ENCODE measurements at places on chromosomes 11 and 22.
A peak's percentile ranks its signal among the peaks of the same experiment; 100 is the strongest.

DNA sequence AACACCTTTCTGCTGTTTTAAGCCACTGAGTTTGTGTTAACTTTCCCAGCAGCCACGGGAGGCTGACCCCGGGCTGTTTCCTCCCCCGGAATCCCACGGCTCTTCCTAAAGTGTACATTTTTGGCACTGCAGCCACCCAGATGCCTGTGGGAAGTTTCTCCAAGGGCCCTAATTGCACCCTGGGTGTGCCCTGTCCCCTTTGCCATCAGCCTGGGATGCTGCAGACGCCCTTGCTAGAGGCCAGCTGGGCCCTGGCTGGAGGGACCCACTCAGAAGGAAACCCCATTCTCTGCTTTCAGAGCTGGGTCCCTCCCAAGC is 883.3 kb downstream of the BRD1 start:
- no peak for DNase-seq

DNA sequence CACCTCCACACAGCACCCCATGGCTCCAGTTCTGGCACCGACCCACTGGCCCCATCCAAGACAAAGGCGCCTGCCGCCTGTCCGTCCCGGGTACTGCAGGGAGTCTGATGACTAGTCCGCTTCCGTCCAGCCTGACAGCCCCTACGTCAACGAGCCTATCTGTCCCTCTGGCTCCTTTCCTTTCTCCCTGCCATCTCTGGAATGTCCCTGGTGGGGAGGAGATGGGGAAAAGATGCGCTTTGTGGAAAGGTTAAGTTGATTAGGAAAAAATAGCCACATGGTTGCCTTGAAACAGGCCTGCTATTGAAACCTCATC is 10.4 kb downstream of the PDGFB start:
- DNase-seq, result no peak

GRCh38 chr11:27312110-27312509 is 50.9 kb downstream of the CCDC34 start:
- no peak for DNase-seq

- DNase-seq, result no peak
Observed at GRCh38 chr22:44753189-44754042, 1.0 kb downstream of the ARHGAP8 start.

GRCh38 chr11:35005141-35005780 is 88.8 kb downstream of the PDHX start:
- DNase-seq, result no peak

- DNase-seq, result no peak
Observed at GRCh38 chr22:45579306-45579705, 76.6 kb downstream of the FBLN1 start.

- no peak for DNase-seq
Observed at GRCh38 chr22:41442240-41442792, 4.3 kb downstream of the TOB2 start.

- no peak for DNase-seq
Observed at GRCh38 chr11:79113054-79113690, 327.7 kb downstream of the TENM4 start.

GRCh38 chr11:128061281-128061871 is 526.0 kb downstream of the ETS1 start:
- DNase-seq, result no peak

DNA sequence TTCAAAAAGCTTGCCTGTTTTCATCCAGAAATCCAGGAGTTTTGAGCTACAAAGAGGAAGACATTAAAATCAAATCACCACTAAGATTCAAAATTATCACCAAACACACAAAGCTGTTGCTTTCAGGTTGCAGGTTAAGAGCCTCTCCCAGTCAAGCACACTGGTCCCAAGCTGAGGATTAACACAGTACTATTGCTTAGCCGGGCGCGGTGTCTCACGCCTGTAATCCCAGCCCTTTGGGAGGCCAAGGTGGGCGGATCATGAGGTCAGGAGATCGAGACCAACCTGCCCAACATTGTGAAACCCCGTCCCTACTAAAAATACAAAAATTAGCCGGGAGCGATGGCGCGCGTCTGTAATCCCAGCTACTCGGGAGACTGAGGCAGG is 1165.1 kb downstream of the LRRC4C start:
- no peak for DNase-seq

- DNase-seq, result no peak
Observed at GRCh38 chr22:37025500-37026070, 6.0 kb downstream of the MPST start.

DNA sequence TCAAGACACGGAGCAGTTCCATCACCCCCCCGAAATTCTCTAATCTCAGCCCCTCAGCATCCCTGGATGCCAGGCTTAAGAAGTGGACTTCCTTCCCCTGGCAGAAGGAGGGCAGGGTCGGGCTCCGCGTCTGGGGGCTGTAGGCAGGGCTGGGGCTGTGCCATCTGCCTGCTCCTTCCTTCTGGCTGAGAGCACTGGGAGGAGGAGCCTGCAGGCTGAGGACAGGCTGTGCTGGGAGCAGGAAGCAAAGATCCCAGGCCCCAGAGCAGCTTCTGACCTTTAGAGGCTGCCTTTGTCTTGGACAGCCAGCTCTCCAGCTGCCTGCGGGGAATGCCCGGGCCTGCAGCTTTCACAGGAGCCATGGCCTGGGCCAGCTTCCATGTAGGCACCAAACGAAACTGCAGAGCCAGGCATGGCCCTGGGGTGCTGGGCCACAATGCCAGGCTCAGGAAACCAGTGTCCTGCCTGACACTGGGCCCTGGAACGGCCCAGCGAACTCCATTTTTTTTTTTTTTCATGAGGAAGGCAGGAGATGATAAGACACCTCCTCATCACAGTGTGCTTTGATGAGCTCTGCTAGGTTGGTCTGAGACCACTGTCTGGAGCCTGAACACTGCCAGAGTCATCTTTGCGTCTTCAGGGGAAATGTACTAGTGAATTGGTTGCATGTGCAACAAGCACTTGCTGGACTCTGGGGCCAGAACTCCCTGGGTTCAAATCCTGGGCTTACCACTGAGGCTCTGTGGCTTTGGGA is 67.9 kb downstream of the MCM5 start:
- no peak for DNase-seq

- DNase-seq, result no peak
Observed at GRCh38 chr11:76859708-76860227, 950 bp upstream of the ACER3 start.

DNA sequence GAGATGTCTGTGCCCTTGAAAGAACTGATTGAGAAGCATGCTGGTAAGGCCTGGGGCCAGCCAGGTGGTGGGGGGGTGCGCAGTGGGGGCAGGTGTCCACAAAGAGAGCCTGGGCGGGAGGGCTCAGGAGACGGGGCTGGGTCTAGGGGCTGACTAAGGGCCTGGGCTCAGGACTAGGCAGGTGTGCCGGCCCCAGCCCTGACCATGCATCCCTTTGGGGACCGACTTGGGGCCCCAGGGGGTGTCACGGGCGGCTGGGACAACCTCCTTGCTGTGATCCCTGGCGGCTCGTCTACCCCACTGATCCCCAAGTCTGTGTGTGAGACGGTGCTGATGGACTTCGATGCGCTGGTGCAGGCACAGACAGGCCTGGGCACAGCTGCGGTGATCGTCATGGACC is 4.4 kb downstream of the NDUFV1 start:
- no peak for DNase-seq

GRCh38 chr11:103690356-103690755 is 346.1 kb upstream of the DDI1 start:
- DNase-seq, result no peak

DNA sequence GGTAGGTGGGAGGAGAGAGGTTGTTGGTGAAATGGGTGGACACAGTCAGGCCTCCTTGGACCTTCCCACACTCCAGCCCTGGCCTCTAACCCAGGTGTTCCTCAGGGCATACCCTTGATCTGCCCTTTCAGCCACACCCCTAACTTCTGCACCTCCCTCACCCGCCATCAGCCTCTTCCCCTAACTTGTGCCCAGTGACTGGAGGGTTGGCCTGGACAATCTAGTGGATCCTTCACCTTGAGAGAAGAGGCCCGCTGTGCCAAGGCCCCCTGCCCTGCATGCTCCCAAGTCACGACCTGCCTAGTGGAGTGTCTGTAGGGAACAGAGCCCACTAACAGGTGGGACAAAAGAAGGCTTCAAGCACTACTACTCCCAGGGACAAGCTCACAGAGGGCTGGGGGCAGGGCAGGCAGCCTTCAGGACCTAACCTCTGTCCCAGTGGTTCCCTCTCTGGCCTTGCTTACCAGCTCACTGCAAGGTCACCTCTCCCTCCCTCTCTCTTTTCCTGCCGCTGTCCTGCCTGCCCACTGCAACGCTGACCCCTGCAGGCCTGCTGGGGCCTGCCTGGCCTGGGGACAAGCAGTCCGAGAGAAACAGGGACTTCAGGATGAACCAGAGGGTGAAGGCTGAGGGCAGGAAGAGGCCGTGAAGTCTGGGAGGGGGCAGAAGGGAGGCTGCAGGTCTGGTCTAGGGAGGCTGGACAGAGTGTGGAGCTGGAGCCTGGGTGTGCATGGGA is 3.3 kb downstream of the SYT7 start:
- no peak for DNase-seq

GRCh38 chr11:69131644-69132300 is 24.0 kb upstream of the SMIM38 start:
- no peak for DNase-seq

DNA sequence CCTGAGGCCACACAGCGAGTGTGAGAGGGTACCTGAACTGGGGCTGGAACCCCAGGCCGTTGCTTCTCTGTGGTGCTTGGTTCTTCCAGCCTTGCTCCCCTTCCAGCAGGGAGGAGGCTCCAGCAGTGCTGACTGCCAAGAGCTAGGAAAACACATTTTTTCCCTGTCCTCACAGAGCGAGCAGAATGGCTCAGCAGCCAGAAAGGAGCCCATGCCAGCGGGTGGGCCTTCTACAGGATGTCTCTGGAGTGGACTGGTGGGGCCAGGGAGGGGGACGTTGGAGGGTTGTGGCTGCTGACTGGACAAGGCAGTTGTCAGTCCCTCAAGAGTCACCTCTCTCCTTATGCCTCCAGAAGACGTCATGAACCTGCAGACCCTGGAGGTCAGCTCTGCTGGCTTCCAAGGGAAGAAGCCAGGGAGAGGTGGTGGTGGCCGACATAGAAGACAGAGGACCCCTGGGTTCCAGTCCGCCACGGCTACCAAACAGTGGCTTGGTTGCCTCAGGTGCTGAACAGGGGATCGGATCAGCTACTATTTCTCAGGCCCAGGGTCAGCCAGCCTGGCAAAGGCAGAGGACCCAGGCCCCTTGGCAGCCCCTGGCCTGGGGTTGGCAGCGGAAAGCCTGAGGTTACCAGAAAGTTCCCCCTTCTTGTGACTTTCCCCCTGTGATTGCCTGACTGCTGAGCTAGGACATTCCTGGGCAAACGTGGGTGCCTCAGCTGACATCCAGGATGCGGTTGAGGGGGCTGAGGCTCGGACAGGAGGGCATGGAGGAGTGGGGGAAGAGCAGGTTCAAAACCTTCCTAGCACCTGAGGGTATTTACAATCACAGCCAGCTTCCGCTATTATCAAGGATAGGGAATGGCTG is 3.7 kb downstream of the MAFF start:
- no peak for DNase-seq

DNA sequence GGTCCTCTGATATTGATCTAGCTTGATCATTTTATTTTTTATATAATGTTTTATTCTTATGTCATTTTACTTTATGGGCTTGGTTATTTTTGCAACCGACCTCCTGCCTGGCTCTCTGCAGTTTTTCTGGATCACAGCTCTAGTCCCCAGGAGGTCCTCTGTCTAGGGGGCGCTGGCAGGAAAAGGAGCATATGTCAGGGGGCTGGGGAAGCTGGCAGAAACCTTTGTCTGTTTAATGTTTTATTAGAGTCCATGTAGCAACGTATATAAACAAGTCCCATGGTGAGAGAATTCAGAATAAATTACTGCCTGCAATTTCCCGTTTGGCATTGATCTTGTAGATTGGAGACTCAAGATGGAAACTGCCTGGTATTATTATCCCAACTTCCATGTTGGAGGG is 133.5 kb upstream of the ZBED5 start:
- no peak for DNase-seq

DNA sequence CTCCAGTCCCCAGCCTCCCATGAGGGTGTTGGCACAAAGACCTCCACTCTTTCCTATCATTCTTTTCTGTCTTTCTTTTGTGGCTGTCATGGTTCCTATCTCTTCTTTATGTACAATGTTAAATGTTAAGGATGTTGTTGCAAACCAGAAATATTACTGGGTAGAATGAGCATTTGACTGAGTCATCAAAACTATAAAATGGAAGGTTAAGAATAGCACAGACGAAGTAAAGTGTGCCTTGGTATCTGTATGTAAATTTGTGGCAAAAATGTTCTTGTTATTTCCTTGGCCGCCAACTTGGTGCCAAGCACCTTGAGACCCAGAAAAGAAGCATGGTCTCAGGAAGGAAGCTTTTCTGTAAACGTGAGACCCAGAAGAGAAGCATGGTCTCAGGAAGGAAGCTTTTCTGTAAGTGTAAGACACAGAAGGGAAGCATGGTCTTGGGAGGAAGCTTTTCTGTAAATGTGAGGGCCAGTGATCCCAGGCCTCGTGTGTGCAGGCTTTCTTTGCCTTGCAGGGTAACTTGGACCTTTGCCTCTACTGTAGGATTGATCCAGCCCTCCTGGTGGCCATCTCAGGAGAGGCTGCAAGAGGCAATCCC is 6.7 kb upstream of the PKP3 start:
- DNase-seq, result no peak

DNA sequence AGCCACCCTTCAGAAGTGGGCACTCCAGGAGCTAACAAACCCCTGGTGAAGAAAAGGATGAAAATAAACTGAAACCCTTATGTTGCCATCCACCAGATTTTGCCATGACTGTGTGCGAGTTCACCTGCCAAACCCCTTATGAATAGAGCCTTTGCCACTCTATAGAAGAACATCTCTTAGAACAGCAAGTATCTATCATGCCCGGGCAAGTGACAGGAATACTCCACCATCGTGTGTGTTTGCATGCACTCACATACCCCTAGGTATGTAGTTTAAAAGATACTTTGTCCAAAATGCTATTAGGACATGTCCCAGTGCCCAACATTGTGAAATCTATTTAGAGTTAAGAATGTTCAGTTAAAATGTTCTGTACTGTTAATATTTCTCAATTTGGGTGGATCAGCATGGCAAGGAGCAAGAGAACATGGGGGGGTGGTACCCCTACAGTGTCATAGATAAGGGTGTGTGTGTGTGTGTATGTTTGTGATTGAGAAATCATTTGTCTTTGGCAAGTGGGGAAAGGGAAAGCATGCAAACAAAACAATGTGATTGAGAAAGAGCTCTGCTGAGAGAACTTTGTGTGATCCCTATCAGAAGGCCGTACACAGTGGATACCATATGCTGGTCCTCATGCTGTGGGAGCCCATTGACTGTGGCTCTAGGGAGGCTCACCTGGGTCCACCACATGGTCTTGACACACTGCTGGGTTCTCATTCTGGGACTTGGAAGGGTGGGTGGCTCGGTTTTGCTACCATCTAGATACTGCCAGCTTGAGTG is 94.9 kb downstream of the ZBTB16 start:
- no peak for DNase-seq

- peak; percentile 19 for DNase-seq
Observed at GRCh38 chr11:65225279-65226102, 36.3 kb upstream of the POLA2 start.

DNA sequence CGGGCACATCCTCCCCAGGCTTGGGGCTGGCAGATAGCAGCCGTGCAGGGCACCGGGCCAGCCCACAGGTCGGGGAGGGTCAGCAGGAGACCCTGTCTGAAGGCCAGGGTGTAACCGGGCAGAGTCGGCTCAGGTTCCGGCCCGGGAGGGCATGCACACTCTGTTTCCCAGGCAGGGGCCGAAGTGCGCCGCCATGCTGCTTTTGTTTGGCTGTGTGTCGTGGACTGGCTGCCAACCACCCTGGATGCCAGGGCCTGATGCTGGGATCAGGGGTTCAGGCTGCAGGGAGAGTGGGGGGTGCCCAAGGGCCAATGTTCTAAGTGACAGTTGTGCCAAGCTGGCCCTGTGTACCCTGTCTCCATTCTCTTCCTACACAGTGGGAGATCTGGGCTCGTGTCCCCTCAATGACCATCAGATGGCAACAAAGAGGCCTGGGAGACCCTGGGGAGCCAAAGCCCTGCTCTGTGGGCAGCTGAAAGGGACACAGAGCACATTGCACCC is 120.9 kb upstream of the B3GAT1 start:
- no peak for DNase-seq
